ENCODE measurements at places on chromosomes 7 and 10.

- DNase-seq = no peak
Measured at GRCh38 chr10:30495687-30496086, 61.7 kb downstream of the MAP3K8 start.

- no peak for DNase-seq
Measured at GRCh38 chr10:114479307-114479706, 75.0 kb upstream of the AFAP1L2 start.

- no peak for DNase-seq
Measured at GRCh38 chr10:43120929-43121314, 17.3 kb upstream of the CSGALNACT2 start.

DNA sequence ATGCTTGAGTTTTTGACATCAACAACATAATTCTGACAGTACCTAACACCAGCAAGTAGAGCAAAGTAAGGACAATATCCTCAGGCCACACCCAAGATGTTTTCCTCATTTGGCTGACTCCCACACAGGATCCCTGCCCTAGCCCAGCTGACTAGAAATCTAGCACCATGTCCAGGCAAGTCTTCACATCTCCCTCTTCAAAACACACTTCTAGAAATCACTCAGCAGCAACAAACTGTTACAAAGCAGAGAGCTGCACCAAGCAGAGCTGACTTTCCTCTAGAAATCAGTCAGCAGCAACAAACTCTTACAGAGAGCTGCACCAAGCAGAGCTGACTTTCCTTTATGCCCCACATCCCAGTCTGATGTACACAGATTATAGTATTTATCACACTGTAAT, 7.7 kb downstream of the TMEM168 start:
- DNase-seq = no peak

- DNase-seq = no peak
Measured at GRCh38 chr10:92027141-92027540, 103.6 kb downstream of the BTAF1 start.

DNA sequence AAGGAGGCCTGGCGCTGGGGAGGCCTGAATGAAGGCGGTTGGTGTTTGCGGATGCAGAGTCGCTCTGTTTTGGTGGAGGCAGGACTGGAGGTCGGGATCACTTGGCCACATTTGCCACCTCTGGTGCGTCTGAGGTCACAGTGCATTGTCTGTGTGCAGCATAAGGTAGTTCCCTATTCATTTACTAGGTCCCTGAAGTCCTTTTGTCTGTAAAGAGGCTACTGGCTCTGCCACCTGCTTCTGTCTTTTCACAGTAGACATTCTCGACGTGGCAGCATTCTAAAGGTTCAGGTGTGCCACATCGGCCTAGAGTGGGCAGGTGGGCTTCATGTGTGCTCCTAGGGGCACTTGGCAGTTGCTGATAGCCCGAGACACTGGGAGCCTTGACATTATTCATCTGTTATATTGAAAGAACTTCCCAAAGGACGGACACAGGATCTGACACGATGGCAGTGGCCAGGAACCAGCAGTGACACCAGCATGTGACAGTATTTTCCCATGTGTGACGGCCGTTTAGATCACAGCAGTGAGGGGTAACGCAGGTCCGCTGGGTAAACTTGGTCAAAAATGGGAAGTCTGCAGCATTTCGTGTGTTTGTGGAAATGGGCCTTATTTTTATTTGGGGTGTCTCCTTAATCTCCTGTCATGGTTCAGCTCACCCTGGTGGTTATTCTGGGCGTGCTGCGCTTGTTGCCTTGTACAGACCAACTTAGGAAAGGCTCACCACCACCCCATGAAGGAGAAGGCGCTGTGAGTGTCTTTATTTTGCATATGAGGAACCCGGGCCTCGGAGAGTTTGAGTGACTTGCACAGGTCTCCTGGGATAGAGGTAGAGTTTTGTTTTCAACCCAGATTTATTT, 5.9 kb downstream of the MGMT start:
- DNase-seq = no peak
